ENCODE measurements at places on chromosomes 12 and 14.

- no peak for DNase-seq
These were observed 1061.8 kb upstream of the FLRT2 start for GRCh38 chr14:84468153-84468552.

DNA sequence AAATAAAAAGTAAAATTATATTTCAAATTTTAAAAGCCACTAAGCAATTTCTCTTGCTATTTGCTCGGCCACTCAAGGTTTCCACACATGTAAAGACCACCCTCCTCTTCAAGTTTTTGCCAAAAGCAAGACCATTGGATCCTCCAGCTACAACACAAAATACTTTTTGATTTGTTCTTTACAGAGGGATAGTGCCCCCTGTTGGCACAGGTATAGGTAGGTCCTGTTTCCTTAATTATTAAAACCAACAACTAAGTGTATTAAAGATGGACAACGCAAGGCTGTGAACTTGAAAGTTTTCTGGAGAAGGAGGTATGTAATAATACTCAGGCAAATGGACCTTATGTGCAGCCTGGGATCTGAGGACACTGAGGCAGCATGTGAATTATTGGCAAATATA is 23.8 kb downstream of the ATP6V1D start:
- DNase-seq, result no peak

- DNase-seq, result no peak
These were observed 20.6 kb upstream of the EML1 start for GRCh38 chr14:99772371-99773283.

DNA sequence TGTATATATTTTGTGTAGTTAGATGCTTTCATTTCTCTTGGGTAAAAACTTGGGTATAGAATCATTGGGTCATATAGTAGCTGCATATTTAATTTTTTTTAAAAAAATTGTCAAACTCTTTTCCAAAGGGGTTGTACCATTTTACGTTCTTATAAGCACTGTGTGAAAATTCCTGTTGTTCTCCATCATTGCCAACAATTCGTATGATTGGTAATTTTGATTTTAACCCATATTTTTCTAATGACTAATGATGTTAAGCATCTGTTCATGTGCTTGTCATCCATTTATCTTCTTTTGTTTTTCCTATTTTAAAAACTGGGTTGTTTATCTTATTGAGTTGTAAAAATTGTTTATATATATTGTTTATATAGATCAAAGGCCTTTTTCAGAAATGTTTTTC is 77.4 kb downstream of the OTOGL start:
- no peak for DNase-seq

- no peak for DNase-seq
These were observed 4.0 kb upstream of the RESF1 start for GRCh38 chr12:31954925-31955858.

- DNase-seq, result no peak
These were observed 31.7 kb downstream of the FUT8 start for GRCh38 chr14:65444230-65444629.

DNA sequence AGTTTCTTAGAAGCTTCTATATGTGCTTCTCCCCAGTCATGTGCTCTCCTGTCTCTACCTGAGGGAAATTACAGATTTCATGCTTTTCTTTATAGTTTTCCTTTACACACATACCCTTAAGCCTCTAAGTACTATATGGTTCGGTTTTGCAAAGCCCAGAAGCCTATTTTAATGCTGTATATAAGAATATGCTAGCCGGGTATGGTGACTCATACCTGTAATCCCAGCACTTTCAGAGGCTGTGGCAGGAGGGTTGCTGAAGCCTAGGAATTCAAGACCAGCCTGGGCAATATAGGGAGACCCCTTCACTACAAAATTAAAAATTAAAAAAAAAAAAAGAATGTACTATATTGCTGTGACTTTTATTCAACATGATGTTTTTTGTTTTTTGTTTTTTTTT is 15.4 kb downstream of the DGLUCY start:
- DNase-seq, result no peak

- no peak for DNase-seq
These were observed 11.2 kb downstream of the LLPH start for GRCh38 chr12:66119229-66119869.

- DNase-seq, result no peak
These were observed 120.3 kb downstream of the TMEM30B start for GRCh38 chr14:61160798-61161197.

GRCh38 chr12:128163086-128163485 is 103.9 kb upstream of the TMEM132C start:
- DNase-seq, result no peak

- no peak for DNase-seq
These were observed 1.5 kb downstream of the CMAS start for GRCh38 chr12:22047494-22047893.

- DNase-seq, result no peak
These were observed 37.5 kb upstream of the MIS18BP1 start for GRCh38 chr14:45290547-45290946.

- no peak for DNase-seq
These were observed 103.5 kb upstream of the RASSF8 start for GRCh38 chr12:25854991-25855390.

- no peak for DNase-seq
These were observed 330.8 kb downstream of the SOX5 start for GRCh38 chr12:23618718-23619117.

GRCh38 chr12:104890476-104891096 is 67.5 kb downstream of the SLC41A2 start:
- no peak for DNase-seq

- DNase-seq, result no peak
These were observed 36.8 kb downstream of the VDR start for GRCh38 chr12:47868041-47868440.

DNA sequence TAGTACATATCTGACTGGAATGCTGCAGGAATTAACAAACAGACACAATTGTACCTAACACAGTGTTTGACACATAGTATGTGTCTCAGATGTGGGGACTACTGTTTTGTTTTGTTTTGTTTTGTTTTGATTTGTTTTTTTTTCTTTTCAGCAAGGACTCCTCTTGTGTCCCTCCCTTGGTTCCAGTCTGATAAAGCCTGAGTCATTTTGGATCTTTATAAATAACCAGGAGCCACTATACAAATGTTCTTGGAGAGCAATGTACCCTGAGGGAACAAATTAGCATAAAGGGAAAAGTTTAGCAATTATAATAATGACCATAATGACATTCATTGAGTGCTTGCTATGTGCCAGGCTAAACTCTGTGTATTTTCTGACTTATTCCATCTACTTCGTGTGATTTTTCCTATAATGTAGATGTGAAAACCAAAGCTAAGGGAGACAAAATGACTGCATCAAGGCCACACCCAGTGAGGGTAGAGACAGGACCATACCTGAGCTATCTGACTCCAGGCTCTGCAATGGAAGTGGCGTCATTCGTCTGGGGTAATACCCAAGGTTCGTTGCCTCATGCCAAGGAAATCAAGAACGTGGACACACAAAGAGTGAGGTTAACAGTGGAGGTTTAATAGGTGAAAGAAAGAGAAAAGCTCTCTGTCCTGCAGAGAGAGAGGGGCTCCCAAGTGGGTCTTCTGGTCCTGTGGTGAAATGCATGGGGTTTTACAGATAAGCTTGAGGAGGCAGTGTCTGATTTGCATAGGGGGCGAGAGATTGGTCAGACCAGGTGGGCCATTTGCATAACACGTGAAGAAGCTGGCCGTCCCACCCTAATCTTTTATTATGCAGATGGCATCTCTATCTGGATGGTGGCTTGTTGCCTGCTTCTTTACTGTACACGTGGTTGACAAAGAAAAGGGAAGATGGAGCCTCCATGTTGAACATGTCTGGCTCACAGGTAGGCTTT is 285.5 kb upstream of the SFSWAP start:
- DNase-seq, result no peak

- DNase-seq, result no peak
These were observed 29.6 kb upstream of the PRMT8 start for GRCh38 chr12:3461391-3461790.

- DNase-seq, result no peak
These were observed 316.2 kb downstream of the PAWR start for GRCh38 chr12:79374545-79374944.

GRCh38 chr12:132660052-132660451 is 27.1 kb downstream of the POLE start:
- no peak for DNase-seq

- no peak for DNase-seq
These were observed 121.5 kb downstream of the STXBP6 start for GRCh38 chr14:24928386-24928900.

- DNase-seq, result peak; percentile 32
These were observed 11.5 kb downstream of the RITA1 start for GRCh38 chr12:113196990-113197389.
